ENCODE measurements at places on chromosomes 12 and 14.

DNA sequence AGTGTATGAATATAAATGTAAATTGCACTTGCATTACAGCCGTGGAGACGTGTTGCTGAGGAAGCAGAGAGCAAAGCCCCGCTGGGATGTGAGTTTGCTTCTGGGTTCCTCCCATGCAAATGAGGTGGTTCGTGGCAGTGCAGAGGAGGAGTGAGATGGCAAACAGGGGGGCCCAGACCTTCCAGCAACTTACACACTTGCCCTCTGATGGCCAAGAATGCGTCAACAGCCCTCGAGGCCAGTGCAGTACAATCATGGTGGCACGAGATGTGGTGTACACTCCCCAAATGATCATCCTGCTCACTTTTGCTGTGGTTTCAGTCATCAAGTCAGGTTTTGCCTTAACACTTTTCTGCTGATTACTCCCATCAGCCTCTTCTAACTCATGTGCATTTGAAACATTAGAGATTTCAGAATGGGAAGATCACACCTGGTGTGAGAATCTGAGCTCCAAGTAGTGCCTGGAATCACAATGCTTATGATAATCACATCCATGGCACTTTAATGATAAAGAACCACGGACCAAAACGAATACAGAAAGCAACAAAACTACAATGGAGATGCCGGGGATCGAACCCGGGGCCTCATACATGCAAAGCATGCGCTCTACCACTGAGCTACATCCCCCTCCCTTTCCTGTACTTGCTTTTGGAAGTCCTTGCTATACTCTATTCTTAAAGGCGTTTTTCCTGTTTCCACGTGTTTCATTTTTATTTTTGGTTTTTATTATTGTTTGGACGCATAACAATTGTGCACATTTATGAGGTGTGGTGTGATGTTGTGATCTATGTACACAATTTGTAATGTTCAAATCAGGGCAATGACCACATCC is 7.0 kb upstream of the UBC start:
- no peak for DNase-seq

- DNase-seq: no peak
These were observed 29.3 kb downstream of the DUSP16 start for GRCh38 chr12:12533238-12533829.

GRCh38 chr12:121810833-121811433 is 7.1 kb downstream of the SETD1B start:
- DNase-seq: no peak

- DNase-seq: no peak
These were observed 143.0 kb downstream of the TMTC1 start for GRCh38 chr12:29640589-29641345.

DNA sequence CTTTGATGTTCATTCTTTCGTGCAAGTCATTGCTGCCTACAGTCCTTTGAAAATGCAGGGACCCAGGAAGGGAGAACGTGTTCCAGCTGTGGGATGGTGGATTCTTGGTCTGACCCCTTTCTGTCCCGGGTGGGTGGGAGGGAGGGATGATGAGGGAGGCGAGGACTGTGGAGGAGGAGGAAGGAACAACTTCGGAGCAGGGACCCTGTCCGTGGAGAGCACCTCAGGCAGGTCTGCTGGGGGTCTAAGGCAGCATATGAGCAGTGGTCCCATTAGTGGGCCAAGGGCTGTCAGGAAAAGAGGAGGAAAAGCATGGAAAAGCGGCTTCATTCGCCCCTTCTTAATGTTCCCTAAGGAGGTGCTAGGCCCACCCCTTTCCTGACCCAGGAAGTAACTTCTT is 36.0 kb downstream of the CACNA2D4 start:
- peak; percentile 58 for DNase-seq

- DNase-seq: no peak
These were observed 68.8 kb upstream of the TRAF3 start for GRCh38 chr14:102708494-102708893.

All from vagina (tissue), 2 donors.